ENCODE measurements at places on chromosomes 13 and 19.

DNA sequence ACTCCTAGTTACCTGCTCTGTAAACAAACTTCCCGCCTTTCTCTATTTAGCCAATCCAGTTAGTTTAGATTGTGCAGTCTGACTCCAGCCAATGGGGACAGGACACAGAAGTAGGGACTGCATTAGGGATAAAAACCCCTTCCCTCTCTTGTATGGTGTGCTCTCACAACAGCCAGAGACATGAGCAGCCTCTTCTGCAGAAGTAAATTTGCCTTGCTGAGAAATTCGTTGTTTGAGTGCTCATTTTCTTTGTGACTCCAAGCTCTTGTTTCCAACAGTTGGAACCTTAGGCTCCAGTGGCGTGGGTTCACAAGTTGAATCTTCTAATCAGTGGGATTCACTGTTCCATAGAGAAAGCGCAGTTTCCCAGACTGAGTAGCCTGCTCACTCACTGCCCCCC is 66.1 kb downstream of the ZNF93 start:
- DNase-seq = no peak

GRCh38 chr19:17020385-17020784 is 6.2 kb downstream of the CPAMD8 start:
- peak; percentile 6 for DNase-seq

DNA sequence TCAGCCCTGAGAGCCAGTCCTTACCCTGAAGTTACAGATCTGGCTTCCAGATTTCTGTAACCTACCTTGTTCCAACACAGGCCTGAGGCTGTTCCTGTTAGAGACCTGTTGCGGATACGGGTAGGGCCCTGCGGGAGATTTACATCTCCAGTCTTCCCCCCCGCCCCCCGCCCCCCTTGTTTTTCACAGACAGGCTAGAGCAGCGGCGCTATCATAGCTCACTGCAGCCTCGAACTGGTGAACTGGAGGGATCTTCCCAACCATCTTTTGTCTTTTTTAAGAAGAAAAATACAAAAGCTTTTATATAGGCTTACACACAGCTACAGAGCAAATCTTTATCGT is 10.6 kb upstream of the CEACAM21 start:
- no peak for DNase-seq

DNA sequence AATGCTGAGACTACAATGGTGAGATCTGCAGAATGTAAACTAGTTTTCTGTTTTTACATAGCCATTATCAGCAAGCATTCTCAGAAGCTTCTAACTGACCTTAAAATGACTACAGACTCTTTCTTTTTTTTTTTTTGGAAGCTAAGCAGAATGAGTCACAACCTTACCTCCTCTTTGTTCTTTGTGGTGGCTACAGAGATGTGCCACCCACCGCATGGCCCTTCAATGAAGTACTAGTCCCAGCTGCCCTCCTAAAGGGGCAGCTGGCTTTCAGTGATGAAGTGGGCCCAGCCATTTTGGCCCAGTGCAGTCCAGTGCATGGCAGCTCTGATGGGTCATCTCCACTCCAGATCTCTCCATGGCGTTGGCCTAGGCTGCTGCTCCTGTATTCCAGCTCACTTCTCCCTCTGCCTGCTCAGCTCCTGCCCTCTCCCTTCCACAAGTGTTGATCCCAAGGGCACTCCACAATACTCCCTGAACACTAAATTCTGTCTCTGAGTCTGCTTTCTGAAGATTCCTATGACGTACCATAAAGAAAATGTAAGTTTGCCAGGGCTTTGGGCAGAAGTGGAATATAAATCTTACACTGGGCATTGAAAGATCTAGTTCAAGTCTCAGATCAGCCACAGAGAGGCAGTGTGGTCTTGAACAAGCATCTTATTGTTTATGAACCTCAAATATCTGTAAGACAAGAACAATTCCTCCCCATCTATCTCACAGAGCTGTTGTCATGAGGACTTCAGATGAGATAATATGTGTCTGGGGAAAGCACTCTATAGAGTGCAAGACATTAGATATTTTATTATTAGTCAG is 85.6 kb downstream of the RXFP2 start:
- DNase-seq = no peak

DNA sequence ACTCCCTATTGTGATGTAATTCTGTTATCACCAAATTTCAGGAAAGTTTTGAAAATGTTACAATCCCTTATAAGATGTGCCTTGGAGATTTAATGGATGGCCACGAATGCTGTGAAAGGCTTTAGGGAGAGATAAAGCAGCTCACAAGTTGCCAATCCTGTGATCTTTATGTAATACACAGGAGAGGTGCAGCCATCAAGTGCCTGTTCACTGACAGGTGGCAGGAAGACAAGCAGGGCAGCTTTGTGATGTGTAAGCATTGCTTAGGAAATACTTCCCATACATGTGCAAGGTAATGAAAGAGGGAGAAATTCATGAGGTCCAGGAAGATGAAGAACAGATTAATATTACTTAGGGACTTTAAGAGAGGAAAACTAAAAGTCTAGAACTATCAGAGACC is 628.8 kb downstream of the SLITRK6 start:
- DNase-seq = peak; percentile 45

GRCh38 chr13:72536714-72537394 is 190.6 kb downstream of the MZT1 start:
- no peak for DNase-seq

DNA sequence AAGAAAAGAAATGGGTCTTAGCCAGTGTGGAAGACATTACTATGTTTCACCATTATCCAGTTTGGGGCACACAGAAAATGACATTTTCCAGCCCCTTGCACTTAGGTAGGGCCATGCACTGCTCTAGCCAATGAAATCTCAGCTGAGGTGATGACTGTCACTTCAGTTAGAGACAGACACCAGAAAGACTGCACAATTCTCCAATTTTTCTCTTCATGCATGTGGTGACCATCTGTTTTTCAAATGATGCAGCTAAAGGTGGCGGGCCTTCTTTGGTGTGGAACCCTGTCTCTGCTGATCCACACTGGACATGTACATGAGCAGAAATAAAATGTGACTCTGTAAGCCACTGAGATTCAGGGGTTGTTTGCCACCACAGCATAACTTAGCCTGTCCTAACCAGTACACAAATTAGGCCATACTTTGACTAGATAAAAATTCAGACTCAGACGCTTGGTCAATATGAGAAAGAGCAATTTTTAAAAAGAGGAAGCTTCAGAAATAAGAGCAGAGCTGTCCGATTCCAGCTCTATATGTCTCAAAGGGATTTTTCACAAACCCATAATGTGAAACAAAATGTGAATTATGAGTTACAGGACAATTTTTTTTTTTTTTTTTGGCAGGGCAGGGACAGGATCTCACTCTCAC is 6.7 kb downstream of the ZNF565 start:
- DNase-seq = no peak

GRCh38 chr13:98515818-98516465 is 61.0 kb downstream of the STK24 start:
- no peak for DNase-seq

DNA sequence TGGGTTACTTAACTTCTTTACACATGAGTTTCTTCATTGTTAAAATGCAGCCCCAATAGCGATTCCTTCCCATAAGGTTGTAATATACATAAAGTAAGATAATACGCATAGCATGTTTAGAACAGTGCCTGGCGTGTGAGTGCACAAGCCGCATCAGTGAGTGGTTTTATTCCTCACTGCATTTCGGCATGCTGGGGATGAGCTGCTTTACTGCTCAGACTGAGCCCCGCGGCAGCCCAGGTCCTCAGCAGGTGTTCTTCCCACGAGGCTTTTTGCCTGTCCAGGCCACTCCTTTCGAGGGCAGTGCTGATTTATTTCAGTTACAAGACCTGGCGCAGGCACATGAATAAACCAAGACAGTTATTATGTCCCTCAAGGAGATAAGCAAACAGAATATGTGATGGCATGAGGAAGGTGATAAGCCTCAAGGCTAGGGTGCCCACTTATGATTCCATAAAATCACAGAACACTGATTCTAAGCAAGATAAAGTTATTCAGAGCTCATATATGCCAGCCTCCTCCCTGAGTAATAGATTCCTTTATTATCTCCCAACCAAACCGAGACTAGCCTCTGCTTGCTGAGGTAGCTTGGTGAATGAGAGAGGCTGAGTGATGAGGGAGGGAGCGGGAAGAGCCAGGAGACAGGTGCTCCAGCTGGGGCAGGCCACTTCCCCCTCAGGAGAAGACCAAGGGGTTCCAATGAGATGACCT is 505.5 kb downstream of the DIAPH3 start:
- DNase-seq = no peak

GRCh38 chr19:57830071-57830602 is at the start of gene ZNF587B:
TSS of gene ZNF587B (plus strand) at chr19:57830299. CDS start at chr19:57830529, 230 bp downstream.
- no peak for DNase-seq

DNA sequence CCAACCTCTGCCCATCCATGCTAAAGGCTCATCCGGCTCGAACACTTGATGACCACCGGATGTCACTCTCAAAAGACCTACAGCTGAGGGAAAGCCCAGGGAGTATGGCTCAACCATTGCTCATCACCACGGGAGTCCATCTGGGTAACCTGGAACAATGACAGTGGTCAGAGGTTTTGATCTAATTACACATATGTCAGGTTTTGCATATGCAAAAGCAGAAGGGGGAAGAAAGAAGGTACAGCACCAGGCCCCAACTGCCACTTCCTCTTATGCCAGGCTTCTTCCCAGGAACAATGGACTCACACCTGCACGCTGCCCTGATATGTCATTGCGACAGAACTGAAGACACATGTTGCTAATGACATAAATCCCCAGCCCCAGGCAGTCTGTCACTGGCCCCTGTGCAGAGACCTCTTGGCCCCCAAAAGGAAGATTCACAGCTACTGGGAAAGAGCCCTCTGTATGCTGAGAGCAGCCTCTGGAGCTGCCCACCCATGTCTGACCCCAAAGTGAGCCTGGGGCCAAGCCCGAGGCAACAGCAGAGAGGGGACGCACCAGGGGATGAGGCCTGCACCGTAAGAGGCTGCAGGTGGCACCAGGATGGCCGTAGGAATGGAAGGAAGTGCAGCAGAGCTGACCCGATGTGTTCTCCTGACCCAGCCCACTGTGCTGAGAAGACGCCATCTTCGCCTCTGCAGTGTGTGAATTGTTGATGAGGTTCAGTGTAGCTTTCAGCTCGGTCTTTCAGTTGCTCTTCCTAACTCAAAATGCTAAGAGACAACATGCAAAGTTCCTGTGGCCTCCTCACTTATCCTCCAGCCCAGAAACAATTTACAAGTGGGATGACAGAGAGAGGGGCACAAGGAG is 26.3 kb downstream of the EPS15L1 start:
- no peak for DNase-seq

DNA sequence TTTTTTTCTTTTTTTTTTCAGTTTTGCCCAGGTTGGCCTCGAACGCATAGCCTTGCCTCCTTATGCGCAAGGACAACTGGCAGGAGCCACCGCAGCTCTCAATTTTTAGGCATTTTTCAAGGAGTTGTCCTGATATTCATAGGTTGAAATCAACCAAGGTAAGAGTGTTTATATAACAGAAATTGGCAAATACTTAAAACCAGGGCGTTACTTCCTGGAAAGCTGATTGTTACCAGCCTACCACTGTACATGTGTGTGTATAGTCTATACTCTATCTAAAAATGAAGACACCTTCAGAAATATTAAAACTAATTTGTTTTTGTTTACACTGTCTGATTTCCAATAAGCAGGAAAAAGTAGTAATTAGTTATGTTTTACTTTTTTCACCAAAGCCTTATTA is 39.2 kb downstream of the GPC6 start:
- no peak for DNase-seq

- DNase-seq = no peak
Measured at GRCh38 chr13:83667606-83668005, 214.7 kb downstream of the SLITRK1 start.

GRCh38 chr13:40697711-40698110 is 31.3 kb upstream of the FOXO1 start:
- DNase-seq = no peak

- no peak for DNase-seq
Measured at GRCh38 chr19:33860312-33861090, 63.8 kb downstream of the KCTD15 start.

- no peak for DNase-seq
Measured at GRCh38 chr19:1238369-1239303, 831 bp upstream of the CBARP start.

- no peak for DNase-seq
Measured at GRCh38 chr13:27968316-27969081, 616 bp downstream of the CDX2 start.

GRCh38 chr19:33627526-33627925 is 5.8 kb downstream of the CHST8 start:
- no peak for DNase-seq

All from SHP77 treated with DMSO at 0.1 percent for 48 hours (cell line).